T-cell (primary cell): ENCODE measurements at places on chromosomes 11 and 22.
A peak's percentile ranks its signal among the peaks of the same experiment; 100 is the strongest.

DNA sequence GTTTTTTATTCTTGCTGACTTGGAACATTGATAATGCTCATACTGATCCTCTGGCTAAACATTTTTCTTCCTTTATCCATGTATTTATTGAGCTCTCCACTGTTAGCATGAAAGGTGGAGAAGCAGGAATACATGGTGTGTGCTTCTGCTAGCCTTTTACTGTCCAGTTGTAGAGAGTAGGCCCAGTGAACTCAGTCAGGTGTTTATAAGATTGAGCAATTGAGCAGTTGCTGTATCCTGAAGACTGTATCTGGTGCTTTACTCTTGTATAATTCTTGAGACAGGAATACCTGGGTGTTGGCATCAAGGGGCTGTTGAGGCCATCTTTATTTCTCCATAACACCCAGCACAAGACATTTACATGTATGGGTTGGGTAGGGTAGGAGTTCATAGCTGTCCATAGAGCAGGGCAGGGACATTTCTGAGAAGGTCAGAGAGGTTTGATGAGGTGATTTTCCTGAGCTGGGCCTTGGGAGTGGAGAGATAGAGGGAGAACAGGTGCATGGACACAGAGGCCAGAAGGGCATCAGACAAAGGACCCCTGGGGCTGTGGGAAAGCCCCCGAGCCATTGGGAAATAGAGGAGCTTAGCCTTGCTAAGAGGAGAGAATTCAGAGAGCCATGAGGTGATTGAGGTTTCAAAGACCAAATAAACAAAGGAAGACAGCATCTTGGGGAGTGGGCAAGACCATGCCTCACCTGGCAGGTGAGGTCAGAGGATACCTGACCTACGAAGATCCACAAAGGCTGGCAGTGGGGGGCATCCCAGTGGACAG lies 155.5 kb downstream of the TEAD1 start:
- H3K4me3 ChIP-seq = no peak overlapping the region
- no peaks in the 10 kb centered on the region for H3K36me3 ChIP-seq
- peaks cover 18% of the 10 kb centered on the region for H3K27me3 ChIP-seq
- no peak overlapping the region for H3K27ac ChIP-seq
- DNase-seq = no peak

- H3K27ac ChIP-seq = no peak within 1 kb of the TSS
- DNase-seq = peak; percentile 29
- no peaks in the 10 kb centered on the region for H3K4me1 ChIP-seq
- peak within 1 kb of the TSS; percentile 72 for H3K4me3 ChIP-seq
- H3K36me3 ChIP-seq = no peaks in the 10 kb centered on the region
These were observed at the start of gene LIF for GRCh38 chr22:30245985-30246813. TSS of gene LIF (minus strand) at chr22:30246759. CDS start at chr22:30246695, 64 bp downstream.

GRCh38 chr11:9817191-9817590 lies 153.3 kb downstream of the SWAP70 start:
- DNase-seq = no peak
- H3K4me3 ChIP-seq = no peak overlapping the region
- no peaks in the 10 kb centered on the region for H3K27me3 ChIP-seq
- no peaks in the 10 kb centered on the region for H3K36me3 ChIP-seq

GRCh38 chr11:131349368-131350086 lies 20.9 kb upstream of the NTM start:
- no peaks in the 10 kb centered on the region for H3K36me3 ChIP-seq
- no peak for DNase-seq
- no peaks in the 10 kb centered on the region for H3K27me3 ChIP-seq
- no peak overlapping the region for H3K4me3 ChIP-seq

- peaks cover 6% of the 10 kb centered on the region for H3K27me3 ChIP-seq
- no peaks in the 10 kb centered on the region for H3K4me1 ChIP-seq
- no peaks in the 10 kb centered on the region for H3K36me3 ChIP-seq
- no peak overlapping the region for H3K4me3 ChIP-seq
These were observed 3.6 kb upstream of the OR2AT4 start for GRCh38 chr11:75100314-75100713.

GRCh38 chr11:111582163-111582562 lies 20.1 kb upstream of the SIK2 start:
- H3K27me3 ChIP-seq = no peaks in the 10 kb centered on the region
- no peak overlapping the region for H3K4me3 ChIP-seq
- no peak overlapping the region for H3K27ac ChIP-seq
- H3K4me1 ChIP-seq = no peaks in the 10 kb centered on the region
- no peak for DNase-seq
- H3K36me3 ChIP-seq = no peaks in the 10 kb centered on the region

- no peak overlapping the region for H3K27ac ChIP-seq
- H3K4me1 ChIP-seq = no peaks in the 10 kb centered on the region
- H3K36me3 ChIP-seq = no peaks in the 10 kb centered on the region
- peaks cover 9% of the 10 kb centered on the region for H3K27me3 ChIP-seq
These were observed 138.9 kb downstream of the MPPED1 start for GRCh38 chr22:43550672-43551071.

DNA sequence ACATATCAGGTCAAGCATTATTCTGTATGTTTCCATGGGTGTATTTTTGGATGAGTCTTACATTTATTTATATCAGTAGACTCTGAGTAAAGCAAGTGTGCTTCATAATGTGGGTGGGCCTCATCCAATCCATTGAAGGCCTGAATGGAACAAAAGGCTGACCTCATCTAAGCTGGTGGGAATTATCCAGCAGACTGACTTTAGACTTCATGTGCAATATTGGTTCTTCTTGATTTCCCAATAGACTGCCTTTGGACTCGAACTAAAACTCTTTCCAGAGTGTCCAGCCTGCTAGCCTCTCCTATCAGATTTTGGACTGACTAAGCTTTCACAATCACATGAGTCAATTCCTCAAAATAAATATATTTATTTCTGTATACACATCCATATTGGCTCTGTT lies 116.2 kb downstream of the KIF18A start:
- no peaks in the 10 kb centered on the region for H3K27me3 ChIP-seq
- DNase-seq = no peak
- no peak overlapping the region for H3K27ac ChIP-seq
- no peak overlapping the region for H3K4me3 ChIP-seq
- no peaks in the 10 kb centered on the region for H3K36me3 ChIP-seq
- H3K4me1 ChIP-seq = no peaks in the 10 kb centered on the region

- no peak for DNase-seq
- no peak overlapping the region for H3K27ac ChIP-seq
- H3K36me3 ChIP-seq = no peaks in the 10 kb centered on the region
- no peaks in the 10 kb centered on the region for H3K27me3 ChIP-seq
These were observed 27.0 kb upstream of the YWHAH start for GRCh38 chr22:31917227-31917921.

DNA sequence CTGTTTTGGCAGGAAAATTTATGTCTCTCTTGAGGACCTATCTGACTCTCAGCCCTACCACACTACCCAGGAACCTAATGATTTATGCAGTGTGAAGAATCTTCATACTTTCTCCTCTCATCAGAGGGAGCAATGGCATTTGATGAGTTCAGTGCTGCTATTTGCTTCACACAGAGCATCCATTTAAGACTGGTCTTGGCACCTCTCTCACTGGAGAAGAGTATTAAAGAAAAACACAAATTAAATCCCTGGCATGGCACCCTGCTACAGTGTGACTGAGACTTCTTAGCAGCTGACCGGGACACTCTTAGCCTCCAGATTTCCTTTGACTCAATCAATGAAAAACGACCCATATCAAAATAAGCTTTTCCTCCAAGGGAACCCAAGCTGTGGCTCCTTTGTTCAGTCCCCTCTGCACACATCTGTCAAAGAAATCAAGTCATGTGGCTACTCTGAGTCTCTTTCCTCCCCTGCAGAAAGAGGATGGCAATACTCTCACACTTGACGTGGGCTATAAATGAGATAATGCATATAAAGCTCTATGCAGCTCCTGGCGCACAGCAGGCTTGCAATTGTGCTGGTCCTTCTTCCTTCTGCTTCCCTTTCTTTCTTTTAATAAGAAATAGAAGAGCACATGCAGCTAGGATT lies 186.1 kb upstream of the E2F8 start:
- H3K4me3 ChIP-seq = no peak overlapping the region
- DNase-seq = no peak
- no peaks in the 10 kb centered on the region for H3K4me1 ChIP-seq
- no peaks in the 10 kb centered on the region for H3K36me3 ChIP-seq

- H3K4me1 ChIP-seq = no peaks in the 10 kb centered on the region
- DNase-seq = no peak
- no peak overlapping the region for H3K27ac ChIP-seq
- no peak overlapping the region for H3K4me3 ChIP-seq
These were observed 30.1 kb downstream of the SMCO4 start for GRCh38 chr11:93512949-93513667.

- no peak overlapping the region for H3K4me3 ChIP-seq
- H3K36me3 ChIP-seq = no peaks in the 10 kb centered on the region
- no peaks in the 10 kb centered on the region for H3K4me1 ChIP-seq
- peaks cover 44% of the 10 kb centered on the region for H3K27me3 ChIP-seq
These were observed 5.1 kb upstream of the CABP2 start for GRCh38 chr11:67528376-67528775.

DNA sequence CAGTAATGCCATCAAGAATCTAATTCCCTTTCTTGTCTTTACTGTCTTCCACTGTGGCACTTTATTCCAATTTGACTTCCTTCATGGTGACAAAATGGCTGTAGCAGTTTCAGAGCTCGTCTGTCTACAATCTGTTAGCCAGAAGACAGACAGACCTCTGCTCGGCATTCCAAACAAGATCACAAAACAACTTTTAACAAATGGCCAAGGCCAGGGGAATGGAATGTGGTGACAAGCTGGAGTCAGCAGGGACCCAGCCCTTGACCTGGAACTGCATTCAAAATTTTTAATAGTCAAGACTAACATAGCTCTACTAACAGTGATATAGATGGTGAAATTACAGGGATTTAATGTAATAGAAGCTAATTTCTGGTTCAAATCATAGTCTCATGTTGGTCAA lies 637.2 kb downstream of the ETS1 start:
- H3K4me3 ChIP-seq = no peak overlapping the region
- no peak overlapping the region for H3K27ac ChIP-seq

GRCh38 chr11:16981651-16982194 lies 32.5 kb downstream of the PLEKHA7 start:
- DNase-seq = no peak
- no peaks in the 10 kb centered on the region for H3K27me3 ChIP-seq
- H3K27ac ChIP-seq = no peak overlapping the region
- H3K4me3 ChIP-seq = no peak overlapping the region
- H3K4me1 ChIP-seq = peaks cover 12% of the 10 kb centered on the region

GRCh38 chr22:30490399-30490798 lies 15.1 kb downstream of the SEC14L4 start:
- no peak overlapping the region for H3K4me3 ChIP-seq
- no peaks in the 10 kb centered on the region for H3K36me3 ChIP-seq
- peaks cover 36% of the 10 kb centered on the region for H3K27me3 ChIP-seq
- no peak for DNase-seq
- H3K27ac ChIP-seq = no peak overlapping the region
- H3K4me1 ChIP-seq = peaks cover 3% of the 10 kb centered on the region

DNA sequence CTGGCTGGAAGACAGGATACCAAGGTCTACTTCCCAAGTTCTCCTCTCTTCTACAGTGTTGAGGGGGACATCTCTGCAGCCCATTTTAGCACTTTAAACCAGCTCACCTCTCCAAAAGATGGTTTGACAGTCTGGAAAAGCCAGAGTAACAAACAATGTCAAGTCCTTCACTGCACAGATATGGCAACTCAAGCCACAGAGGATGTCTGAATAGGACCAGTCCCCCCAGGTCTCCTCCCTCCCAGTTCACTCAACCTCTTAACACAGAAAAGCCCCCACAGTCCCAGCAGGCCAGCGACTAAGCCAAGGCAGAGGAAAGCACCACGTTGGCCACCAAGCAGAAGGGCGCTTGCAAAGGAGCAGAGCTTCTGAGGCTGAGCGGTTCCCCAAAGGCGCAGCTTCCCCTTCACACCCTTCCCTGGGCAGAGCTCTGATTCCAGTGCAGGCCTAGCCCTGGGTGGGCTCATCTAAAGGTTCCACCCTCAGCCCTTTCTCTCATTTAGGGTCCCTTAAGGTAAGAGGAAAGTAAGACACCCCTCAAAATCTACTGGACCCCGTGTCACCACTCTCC lies 62.7 kb downstream of the PAK1 start:
- H3K4me1 ChIP-seq = peaks cover 19% of the 10 kb centered on the region
- H3K4me3 ChIP-seq = peak overlapping the region; percentile 79
- no peaks in the 10 kb centered on the region for H3K36me3 ChIP-seq
- H3K27me3 ChIP-seq = no peaks in the 10 kb centered on the region
- no peak overlapping the region for H3K27ac ChIP-seq
- DNase-seq = peak; percentile 9

- peaks cover 40% of the 10 kb centered on the region for H3K4me1 ChIP-seq
- no peak for DNase-seq
- H3K4me3 ChIP-seq = no peak overlapping the region
- H3K27ac ChIP-seq = no peak overlapping the region
- H3K27me3 ChIP-seq = no peaks in the 10 kb centered on the region
These were observed 58.5 kb downstream of the TNRC6B start for GRCh38 chr22:40236131-40236665.

GRCh38 chr11:44309478-44310205 lies at the start of gene ALX4:
TSS of gene ALX4 (minus strand) at chr11:44310139. CDS start at chr11:44310062, 77 bp downstream.
- H3K36me3 ChIP-seq = no peaks in the 10 kb centered on the region
- peaks cover 94% of the 10 kb centered on the region for H3K27me3 ChIP-seq
- peak within 1 kb of the TSS; percentile 10 for H3K4me3 ChIP-seq

GRCh38 chr22:26650722-26651421 lies 6.5 kb upstream of the MIAT start:
- no peak overlapping the region for H3K27ac ChIP-seq
- no peaks in the 10 kb centered on the region for H3K27me3 ChIP-seq
- peaks cover 17% of the 10 kb centered on the region for H3K4me1 ChIP-seq
- DNase-seq = no peak

- no peaks in the 10 kb centered on the region for H3K27me3 ChIP-seq
- H3K27ac ChIP-seq = no peak overlapping the region
- peaks cover 36% of the 10 kb centered on the region for H3K36me3 ChIP-seq
- H3K4me3 ChIP-seq = no peak overlapping the region
- no peaks in the 10 kb centered on the region for H3K4me1 ChIP-seq
These were observed 26.2 kb downstream of the SHISA8 start for GRCh38 chr22:41888627-41889200.

DNA sequence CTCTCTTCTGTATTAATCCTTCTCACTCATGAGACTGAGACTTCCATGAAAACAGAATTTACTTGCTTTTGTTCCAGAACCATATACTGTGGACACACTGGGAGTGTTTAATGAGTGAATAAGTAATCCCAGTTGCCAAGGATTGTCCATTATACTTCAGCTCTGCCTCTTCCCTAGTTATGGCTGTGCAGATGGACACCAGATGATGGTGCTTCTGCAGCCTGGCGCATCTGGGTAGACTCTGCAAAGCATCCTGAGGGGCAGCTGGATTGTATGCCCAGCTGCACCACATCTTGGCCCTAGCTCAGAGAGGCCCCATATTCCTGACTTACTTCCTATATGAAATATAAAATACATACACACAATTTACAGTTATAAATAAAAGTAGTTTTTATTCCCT lies 43.5 kb downstream of the DBX1 start:
- no peak for DNase-seq
- no peaks in the 10 kb centered on the region for H3K36me3 ChIP-seq
